ENCODE measurements at places on chromosomes 5 and 9. TPM values are rescaled to one million over a fixed set of nuclear protein-coding genes. Genes with fewer than 3 reads are reported as not detected.
A peak's percentile ranks its signal among the peaks of the same experiment; 100 is the strongest.

Gene LRRTM2
- not detected for total RNA-seq

Gene TTC39B
- total RNA-seq: 27.9 TPM

- no peak overlapping the region for H3K4me3 ChIP-seq
- no peak overlapping the region for H3K27ac ChIP-seq
- H3K4me1 ChIP-seq: no peaks in the 10 kb centered on the region
- no peaks in the 10 kb centered on the region for H3K36me3 ChIP-seq
- H3K27me3 ChIP-seq: peaks cover 24% of the 10 kb centered on the region
- DNase-seq: no peak
Observed at GRCh38 chr9:1018121-1018520, 32.0 kb upstream of the DMRT2 start.

Gene GABRP
- total RNA-seq: not detected

Gene ANKRD34B
- not detected for total RNA-seq

Gene SECISBP2
- total RNA-seq: 15.1 TPM

Gene CD274
- not detected for total RNA-seq

- no peak overlapping the region for H3K4me3 ChIP-seq
- no peak for DNase-seq
- H3K4me1 ChIP-seq: peaks cover 52% of the 10 kb centered on the region
- peaks cover 5% of the 10 kb centered on the region for H3K27me3 ChIP-seq
- H3K36me3 ChIP-seq: no peaks in the 10 kb centered on the region
Observed at GRCh38 chr5:31366941-31367340, 165.0 kb downstream of the DROSHA start.

Gene NR5A1
- total RNA-seq: not detected

DNA sequence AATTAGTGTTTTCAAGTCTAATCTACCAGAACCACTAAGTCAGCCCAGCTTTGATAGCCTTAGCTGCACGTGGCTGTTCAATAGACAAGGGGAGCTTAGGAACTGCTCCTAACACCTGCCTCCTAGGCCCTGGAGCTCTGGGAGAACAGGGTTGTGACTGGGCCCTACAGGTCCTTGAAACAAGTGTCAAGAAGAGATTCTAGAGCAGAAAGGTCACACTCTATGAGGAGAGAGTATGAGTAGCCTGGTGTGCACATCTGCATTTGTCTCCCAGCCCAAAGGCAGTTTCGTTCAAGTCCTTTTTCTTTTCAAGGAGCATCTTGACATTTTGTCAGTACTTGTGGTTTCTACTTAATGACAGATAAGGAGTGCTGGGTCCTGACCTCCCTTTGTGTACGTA, 206.1 kb downstream of the PRELID2 start:
- H3K27ac ChIP-seq: no peak overlapping the region
- H3K27me3 ChIP-seq: no peaks in the 10 kb centered on the region
- H3K4me1 ChIP-seq: no peaks in the 10 kb centered on the region
- no peak overlapping the region for H3K4me3 ChIP-seq
- no peak for DNase-seq

DNA sequence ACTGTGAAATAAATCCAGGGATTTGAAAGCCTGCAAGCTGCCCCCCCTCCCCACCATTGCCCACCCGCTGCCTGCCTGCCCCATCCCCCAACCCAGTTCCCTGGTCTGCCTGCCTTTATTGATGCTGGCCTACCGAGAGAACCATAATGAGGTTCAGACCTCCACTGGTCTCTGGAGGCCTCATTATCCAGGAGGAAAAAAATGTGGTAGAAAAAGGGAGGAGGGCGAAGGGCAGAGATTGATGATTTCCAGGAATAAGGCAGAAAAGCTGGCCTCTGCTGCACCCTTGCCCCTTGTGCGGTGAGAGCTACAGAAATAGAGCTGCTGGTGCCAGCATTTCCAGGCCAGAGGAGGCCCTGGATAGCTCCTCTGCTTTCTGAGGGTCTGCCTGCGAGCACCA, 216.1 kb downstream of the PAPPA start:
- H3K27ac ChIP-seq: no peak overlapping the region
- H3K4me1 ChIP-seq: peaks cover 16% of the 10 kb centered on the region
- no peak overlapping the region for H3K4me3 ChIP-seq
- peaks cover 31% of the 10 kb centered on the region for H3K36me3 ChIP-seq
- no peaks in the 10 kb centered on the region for H3K27me3 ChIP-seq
- no peak for DNase-seq

Gene FAM151B
- 5.7 TPM for total RNA-seq

DNA sequence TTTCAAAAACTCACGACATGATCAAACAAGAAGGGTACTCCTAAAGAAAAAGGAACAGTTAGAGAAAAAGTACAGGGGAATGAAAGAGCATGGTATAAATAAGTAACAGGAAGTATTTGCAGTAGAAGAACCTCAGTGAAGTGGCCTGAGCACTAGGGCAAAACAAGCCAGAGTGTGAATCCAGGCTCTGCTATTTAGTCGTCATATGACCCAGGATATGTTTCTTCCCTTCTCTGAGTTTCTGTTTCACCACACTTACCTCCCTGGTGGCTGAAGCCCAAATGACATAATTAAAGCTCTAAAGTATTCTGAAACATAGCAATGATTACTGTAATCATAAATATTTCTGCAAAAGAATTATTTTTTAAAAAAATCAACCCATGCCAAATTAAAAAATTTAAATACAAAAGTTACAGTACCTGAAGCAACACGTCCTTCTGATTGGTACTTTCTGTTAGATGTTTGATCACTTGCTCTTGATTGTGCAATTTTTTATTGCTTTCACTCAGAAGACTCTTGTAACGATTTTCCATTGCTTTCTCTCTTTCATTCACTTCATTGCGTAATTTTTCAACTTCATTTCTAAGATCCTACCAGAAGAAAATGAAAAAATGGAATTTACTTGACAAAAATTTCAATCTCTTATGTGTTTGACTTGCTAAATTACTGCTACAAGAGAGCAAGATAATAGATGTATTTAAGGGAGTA, 88.9 kb downstream of the CDK5RAP2 start:
- no peak overlapping the region for H3K27ac ChIP-seq
- H3K36me3 ChIP-seq: peaks cover 21% of the 10 kb centered on the region
- no peaks in the 10 kb centered on the region for H3K27me3 ChIP-seq
- DNase-seq: no peak
- peaks cover 3% of the 10 kb centered on the region for H3K4me1 ChIP-seq
- no peak overlapping the region for H3K4me3 ChIP-seq

DNA sequence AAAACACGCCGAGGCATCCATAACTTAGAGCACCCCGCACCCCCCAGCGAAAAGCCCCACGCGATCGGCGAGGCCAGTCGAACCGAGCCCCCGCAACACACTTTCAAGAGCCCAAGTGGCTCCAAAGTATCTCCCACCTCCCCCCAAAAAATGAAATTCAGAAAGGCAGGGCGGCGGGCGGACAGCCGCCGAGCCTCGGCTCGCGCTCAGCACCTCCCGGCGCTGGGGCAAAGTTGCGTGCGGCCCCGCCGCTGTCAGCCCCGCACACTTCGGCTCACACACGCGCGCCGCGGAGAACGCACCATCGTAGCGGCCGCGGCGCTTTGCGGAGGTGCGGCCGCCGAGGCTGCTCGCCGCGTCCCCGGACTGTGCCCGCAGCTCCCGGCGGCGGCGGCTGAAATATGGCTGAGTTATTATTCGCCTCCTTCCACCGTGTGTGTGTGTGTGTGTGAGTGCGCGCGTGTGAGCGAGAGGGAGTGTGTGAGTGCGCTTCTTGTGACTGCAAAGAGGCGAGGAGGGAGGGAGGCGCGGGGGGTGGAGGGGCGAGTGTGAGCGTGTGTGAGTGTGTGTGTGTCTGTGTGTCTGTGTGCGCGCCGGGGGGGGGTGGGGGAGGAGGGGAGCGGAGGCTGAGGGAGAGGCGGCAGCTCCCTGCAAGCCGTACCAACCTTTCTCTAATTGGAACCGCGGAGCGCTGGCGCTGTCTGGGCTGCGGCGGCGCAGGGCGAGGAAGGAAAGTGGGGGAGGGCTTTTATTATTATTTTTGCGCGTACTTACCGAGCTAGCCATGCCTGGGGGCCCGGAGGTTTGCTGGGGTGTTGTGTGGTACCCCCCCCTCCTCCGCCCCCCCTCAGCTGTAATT, 599 bp downstream of the MLLT3 start:
- H3K4me3 ChIP-seq: peak overlapping the region; percentile 89
- H3K36me3 ChIP-seq: no peaks in the 10 kb centered on the region
- H3K27me3 ChIP-seq: no peaks in the 10 kb centered on the region

- no peak for DNase-seq
- H3K4me1 ChIP-seq: peaks cover 8% of the 10 kb centered on the region
- no peak overlapping the region for H3K4me3 ChIP-seq
- no peaks in the 10 kb centered on the region for H3K36me3 ChIP-seq
- peak overlapping the region; percentile 89 for H3K27ac ChIP-seq
Observed at GRCh38 chr5:83434946-83435345, 36.6 kb upstream of the VCAN start.

DNA sequence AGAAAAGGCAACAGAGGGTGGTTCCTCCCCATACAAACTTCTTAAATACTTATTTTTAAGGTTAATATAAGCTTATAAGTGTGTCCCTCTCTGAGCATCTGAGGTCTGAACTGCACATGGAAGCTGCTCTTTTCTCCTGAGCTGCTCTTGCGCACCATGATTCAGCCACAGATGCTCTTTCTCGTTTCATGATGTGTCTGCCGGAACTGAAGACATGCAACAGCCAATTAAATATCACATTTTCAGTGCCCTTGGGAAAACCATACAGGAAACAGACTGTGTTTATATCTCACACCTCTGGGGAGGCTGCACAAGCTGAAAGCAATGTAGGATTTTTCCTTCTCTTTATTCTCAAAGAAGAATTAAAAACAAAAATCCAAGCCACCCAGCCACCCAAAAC, 96.8 kb upstream of the NREP start:
- no peaks in the 10 kb centered on the region for H3K27me3 ChIP-seq
- H3K27ac ChIP-seq: peak overlapping the region; percentile 77
- DNase-seq: no peak
- no peak overlapping the region for H3K4me3 ChIP-seq
- peaks cover 42% of the 10 kb centered on the region for H3K4me1 ChIP-seq
- peaks cover 3% of the 10 kb centered on the region for H3K36me3 ChIP-seq

GRCh38 chr5:124922255-124922975, 176.0 kb upstream of the ZNF608 start:
- H3K4me3 ChIP-seq: no peak overlapping the region
- peaks cover 1% of the 10 kb centered on the region for H3K36me3 ChIP-seq
- DNase-seq: no peak
- no peaks in the 10 kb centered on the region for H3K4me1 ChIP-seq

GRCh38 chr5:96871027-96871399, 5.3 kb upstream of the ERAP2 start:
- no peak for DNase-seq
- no peaks in the 10 kb centered on the region for H3K27me3 ChIP-seq
- peaks cover 5% of the 10 kb centered on the region for H3K4me1 ChIP-seq

DNA sequence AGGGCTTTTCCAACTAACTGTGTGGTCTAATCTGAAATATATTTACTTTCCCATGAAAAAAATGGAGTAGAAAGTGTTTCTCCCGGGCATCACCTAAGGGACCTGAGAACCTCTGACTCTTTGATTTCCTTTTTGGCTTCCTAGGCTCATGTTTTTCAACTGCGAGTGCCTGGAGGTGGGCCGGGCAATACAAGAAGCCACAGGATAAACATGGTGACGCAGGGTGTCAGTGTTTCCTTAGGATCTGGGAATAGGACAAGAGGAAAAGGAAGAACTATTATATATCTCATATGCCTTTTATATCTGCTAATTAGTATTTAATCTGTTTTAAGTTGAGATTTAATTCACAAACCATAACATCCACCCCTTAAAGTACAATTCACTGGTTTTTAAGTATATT, 11.4 kb upstream of the LECT2 start:
- no peak overlapping the region for H3K27ac ChIP-seq
- no peak overlapping the region for H3K4me3 ChIP-seq
- H3K4me1 ChIP-seq: peaks cover 6% of the 10 kb centered on the region
- no peaks in the 10 kb centered on the region for H3K27me3 ChIP-seq
- peaks cover 3% of the 10 kb centered on the region for H3K36me3 ChIP-seq

- no peaks in the 10 kb centered on the region for H3K36me3 ChIP-seq
- no peaks in the 10 kb centered on the region for H3K4me1 ChIP-seq
- H3K27me3 ChIP-seq: no peaks in the 10 kb centered on the region
- H3K4me3 ChIP-seq: no peak overlapping the region
- H3K27ac ChIP-seq: no peak overlapping the region
Observed at GRCh38 chr9:19009391-19009965, 23.5 kb downstream of the SAXO1 start.

DNA sequence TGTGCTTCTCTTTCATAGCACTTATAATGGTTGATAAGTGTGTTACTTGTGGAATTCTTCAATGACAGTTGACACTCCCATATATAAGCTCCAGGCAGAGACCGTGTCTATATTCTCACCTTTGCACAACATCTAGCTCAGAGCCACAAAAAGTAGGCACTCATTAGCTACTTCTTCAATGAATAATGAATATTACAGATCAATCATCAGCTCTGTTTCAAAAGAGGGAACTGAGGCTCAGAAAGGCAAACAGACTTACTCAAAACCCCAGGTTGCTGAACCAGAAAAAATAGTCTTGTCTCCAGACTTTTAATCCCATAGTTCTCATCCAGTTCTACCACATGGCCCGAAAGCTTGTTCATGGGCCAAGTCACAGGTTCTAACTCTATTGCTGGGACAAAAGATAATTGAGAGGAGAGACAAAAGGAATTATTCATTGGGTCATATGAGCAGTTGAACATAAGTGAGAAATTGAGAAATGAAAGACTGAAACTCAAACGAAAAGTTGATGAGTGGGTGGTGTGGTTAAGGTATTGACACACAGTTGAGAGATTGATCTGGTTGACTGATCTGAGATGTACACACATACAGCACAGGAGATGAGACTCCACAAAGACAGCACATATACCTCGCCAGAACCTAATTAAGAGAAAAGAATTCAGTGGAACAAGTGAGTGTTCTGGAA, 381.6 kb downstream of the EFNA5 start:
- no peak overlapping the region for H3K27ac ChIP-seq
- no peak for DNase-seq
- H3K27me3 ChIP-seq: no peaks in the 10 kb centered on the region
- no peaks in the 10 kb centered on the region for H3K36me3 ChIP-seq
- H3K4me3 ChIP-seq: no peak overlapping the region

DNA sequence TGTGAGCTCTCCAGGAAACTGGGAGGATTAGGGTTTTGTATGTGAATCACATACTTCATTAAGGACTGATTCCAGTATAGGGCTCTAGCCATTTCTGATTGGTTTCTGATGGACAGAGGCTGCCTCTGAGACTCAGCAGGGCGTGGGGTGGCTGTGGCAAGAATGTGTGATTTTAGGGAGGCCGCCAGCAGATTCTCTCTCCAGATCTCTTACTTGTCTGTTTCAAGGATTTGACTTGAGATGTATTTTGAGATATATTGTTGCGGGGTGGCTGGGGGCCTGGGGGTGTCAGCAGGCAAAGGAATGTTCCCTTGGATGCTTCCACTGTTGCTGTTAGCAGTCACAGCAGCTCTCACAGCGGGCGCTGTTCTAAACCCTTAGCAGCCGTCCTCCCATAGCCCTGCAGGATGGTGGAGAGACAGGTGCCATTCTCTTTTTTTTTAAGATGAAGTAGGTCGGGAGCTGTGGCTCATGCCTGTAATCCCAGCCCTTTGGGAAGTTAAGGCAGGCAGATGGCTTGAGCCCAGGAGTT, 8.0 kb upstream of the HNRNPAB start:
- no peak overlapping the region for H3K4me3 ChIP-seq
- H3K4me1 ChIP-seq: peaks cover 5% of the 10 kb centered on the region
- H3K27me3 ChIP-seq: peaks cover 4% of the 10 kb centered on the region

Gene C5
- 3.0 TPM for total RNA-seq

Gene MZB1
- total RNA-seq: not detected

All from chondrocyte (in vitro differentiated cells).